ENCODE measurements at places on chromosomes 12 and 14.
A peak's percentile ranks its signal among the peaks of the same experiment; 100 is the strongest.

GRCh38 chr14:101497684-101498525 lies 63.4 kb upstream of the DIO3 start:
- DNase-seq: no peak

GRCh38 chr12:14357486-14357885 lies 8.0 kb upstream of the ATF7IP start:
- DNase-seq: no peak

- DNase-seq: no peak
Observed at GRCh38 chr12:57904426-57904825, 36.9 kb upstream of the ATP23 start.

DNA sequence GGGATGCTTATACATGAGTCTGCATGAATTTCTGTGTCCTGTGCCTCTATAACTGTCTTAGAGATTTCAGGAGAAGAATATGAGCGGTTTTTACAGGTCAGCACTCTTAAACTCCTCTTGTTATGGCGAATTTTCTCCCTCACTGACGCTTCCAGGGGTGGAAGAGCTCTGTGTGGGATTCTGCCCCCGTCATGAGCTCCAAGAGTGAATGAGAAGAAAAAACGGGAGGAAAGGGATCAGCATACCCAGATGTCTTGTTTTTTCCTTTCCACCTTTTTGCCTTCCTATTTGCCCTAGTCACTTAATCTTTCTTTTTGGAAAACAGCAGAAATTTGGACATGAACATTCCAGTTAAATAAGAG lies 651 bp downstream of the PFKM start:
- DNase-seq: no peak

DNA sequence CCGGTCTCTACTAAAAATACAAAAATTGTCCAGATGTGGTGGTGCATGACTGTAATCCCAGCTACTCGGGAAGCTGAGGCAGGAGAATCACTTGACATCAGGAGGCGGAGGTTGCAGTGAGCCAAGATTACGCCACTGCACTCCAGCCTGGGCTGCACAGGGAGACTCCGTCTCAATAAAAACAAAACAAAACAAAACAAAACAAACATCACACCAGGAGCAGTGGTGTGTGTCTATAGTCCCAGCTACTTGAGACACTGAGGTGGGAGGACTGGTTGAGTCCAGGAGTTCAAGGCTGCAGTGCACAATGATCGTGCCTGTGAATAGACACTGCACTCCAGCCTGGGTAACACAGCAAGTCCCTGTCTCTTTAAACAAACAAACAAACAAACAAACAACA lies 89.5 kb upstream of the HECTD1 start:
- DNase-seq: no peak

- DNase-seq: no peak
Observed at GRCh38 chr12:53670308-53670707, 5.6 kb downstream of the ATP5MC2 start.

GRCh38 chr14:40292664-40293063 lies 860.4 kb upstream of the FBXO33 start:
- no peak for DNase-seq

- no peak for DNase-seq
Observed at GRCh38 chr12:75672200-75672599, 160.8 kb upstream of the KRR1 start.

GRCh38 chr14:35949920-35950513 lies 123.9 kb downstream of the BRMS1L start:
- DNase-seq: no peak

DNA sequence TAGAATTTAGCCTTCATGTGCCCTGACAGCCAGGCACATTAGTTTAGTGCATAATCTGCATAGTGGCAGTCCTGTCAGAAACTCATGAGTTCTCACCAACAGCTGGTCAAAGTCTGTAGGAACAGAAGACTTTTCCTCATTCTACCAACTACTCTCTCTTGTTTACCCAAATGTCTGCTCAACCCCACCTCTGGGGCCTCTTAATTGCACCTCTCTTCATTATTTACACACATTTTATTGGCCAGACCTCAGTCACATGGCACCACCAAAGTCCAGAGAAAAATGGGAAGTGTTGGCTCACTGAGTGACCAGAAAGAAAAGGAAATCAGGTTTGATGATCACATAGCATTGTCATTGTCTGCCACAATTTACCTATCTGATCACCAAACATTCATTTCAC lies 114.6 kb upstream of the PLXNC1 start:
- no peak for DNase-seq

DNA sequence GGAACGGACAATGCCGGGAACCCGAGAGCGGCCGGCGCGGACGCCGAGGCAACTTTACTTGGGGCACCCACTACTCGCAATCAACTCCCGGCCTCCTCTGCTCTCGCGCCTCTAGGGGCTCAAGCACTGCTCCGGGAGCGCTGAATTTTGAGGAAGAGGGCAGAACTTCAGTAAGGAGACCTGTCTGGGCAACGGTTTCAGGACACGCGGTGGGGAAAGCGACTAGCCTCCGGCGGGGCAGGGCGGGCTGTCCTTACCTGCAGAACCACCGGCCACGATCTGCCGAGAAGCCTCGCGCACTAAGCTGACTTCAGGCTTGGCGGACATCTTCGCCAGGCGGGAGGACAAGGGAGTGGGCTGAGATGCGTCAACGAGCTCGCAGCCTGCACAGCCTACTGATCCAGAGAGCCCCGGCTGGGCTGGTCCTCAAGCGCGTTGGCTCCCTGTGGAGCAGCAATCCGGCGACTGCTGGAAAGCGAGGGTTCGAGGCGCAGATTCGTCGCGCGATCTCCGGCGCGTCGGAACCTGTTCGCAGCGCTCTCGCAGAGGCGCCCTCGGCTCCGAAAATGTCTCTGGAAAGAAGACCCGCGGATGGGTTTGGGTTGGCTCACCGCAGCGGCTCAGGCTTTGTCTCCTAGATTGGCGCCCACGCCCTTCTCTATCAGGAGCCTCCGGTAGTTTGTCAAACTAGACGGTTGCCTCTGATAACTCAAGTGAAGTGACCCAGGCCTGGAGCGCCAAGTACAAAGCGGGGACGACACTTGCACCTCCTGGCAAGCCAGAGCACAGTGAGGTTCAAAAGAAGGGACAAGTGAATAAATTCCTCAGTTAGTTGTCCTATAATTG lies at the start of gene SLC25A21:
TSS of gene SLC25A21 (minus strand) at position 583 of the 846 bp plus-strand sequence.
- DNase-seq: peak; percentile 37

DNA sequence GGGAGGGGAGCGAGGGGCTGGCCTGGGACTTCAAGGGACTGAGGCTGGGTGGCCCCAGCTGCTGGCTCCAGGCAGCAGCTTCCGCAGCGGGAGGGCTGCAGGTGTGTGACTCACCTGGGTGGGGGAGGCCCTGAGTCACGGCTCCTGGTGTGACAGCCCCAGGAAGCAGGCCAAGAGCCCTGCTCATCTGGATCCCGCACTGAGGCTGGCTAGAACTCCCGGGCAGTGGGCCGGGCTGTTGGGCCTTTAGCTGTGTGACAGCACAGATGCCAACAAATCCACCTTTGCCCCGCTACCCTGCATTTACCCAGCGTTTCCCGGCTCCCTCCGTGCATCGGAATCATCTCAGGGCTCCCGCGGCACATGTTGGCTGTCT lies 180.0 kb upstream of the PRMT8 start:
- no peak for DNase-seq

GRCh38 chr12:117875744-117876435 lies 92.9 kb downstream of the KSR2 start:
- no peak for DNase-seq

- DNase-seq: no peak
Observed at GRCh38 chr14:75832621-75833297, 149.0 kb downstream of the TGFB3 start.

GRCh38 chr12:96648923-96649322 lies 159.5 kb downstream of the CFAP54 start:
- no peak for DNase-seq

- DNase-seq: no peak
Observed at GRCh38 chr12:23084236-23084995, 459.4 kb downstream of the ETNK1 start.

DNA sequence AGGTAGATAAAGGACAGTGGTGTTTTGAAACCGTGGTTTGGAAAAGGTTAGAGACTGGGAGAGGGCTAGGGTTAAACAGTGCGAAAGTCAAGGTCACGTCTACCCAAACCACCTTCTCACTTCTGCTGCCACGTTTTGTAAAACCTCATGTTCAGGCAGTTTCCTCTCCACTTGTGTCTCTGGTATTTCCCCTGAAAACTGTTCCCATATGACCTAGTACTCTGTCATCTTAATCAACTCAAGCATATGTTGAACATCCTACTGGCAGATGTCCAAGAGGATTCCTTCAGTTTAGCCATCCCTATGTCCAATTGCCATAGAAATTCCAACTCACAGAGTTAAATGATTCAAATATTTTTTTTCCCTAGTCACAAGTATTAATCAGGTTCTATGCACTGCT lies 17.4 kb downstream of the CLEC4C start:
- DNase-seq: no peak

DNA sequence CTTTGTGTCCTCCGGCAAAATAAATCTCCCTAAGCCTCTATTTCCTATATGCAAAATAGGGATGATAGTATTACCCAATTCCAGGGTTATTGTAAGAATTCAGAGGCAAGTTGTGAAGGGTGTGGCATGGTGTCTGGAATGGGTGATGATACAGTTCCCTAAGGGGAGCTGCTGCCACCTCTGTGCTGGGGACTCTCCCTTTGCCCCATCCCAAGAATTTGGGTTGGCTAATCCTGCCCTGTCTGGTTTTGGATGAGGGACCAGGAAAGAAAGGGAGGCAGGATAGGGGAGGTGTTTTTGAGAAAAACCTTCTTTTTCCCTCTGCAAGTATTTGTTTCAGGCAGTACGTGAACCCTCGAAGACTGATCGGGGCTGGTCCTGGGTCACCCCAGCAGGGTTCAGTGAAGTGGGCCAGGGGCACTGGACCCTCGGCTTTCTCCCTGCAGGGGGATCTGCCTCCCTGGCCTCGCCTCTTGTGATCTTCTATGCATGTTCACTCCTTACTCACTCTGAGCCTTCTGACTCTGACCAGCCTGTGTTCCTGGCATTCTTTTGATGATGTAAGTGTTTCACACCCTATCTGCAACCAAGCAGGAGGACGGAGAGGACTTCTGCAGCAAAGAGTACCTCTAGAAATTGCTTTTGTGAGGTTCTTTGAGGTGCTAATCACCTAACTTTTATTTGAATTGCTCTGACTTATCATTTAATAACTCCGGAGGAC lies 60.8 kb downstream of the RASSF3 start:
- DNase-seq: no peak

DNA sequence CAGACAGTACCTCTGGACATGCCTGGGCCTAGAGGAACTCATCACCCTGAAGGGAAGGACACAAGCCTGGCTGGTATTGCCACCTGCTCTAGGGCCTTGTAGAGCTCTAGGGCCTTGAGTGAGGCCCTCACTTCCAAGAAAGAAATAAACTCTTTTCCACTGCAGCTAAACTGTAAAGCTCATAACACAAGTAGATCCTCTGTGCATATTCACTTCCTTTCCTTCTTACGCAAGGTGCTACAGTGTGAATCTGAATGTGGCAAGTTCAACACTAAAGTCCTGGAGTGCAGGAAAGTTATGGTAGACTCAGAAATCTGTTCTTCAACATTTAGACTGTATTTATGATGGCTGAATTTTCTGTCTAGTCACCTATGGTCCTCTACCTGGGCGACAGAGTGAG lies 14.5 kb downstream of the RNASE3 start:
- no peak for DNase-seq

DNA sequence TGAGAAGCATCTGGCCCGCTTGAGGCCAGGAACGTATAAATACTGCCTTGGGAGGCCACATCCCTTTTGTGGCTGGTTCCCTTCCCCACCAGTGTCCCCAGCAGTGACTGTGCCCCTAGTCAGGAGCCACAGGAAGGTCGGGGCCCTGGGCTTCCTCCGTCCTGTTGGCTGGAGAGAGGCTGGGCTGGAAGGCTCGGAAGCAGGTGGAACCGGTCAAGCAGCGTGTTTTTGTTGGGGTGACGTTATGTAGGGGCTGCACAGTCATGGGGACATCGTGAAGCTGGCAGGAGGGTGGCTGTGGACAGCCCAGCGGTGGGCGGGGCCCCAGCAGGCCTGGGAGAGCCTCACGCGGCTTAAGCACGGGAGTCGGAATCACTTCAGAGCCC lies 10.1 kb downstream of the XRCC3 start:
- no peak for DNase-seq

- DNase-seq: no peak
Observed at GRCh38 chr14:72256055-72256454, 323.8 kb downstream of the RGS6 start.

DNA sequence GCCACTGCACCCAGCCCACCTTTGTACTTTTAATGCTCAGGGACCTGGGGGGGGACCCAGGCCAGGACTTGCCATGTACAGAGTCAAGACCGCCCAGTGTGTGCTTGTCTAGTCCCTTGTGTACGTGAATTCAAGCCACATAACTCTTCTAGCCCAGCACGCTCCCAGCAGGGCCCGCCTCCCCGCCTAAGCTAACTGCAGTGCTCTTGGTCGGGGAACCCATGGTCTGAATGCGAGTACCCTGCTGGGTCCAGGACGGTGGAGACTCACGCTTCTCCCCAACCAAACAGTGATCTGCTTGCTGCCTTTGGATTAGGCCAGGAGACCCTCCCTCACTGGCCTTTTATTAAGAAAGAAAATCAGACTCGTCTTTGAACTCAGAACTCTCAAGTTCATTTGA lies 23.3 kb downstream of the CD9 start:
- no peak for DNase-seq

GRCh38 chr12:13181375-13182070 lies 15.0 kb upstream of the EMP1 start:
- no peak for DNase-seq

GRCh38 chr14:32201816-32202490 lies at the start of gene RNU6-7:
Gene RNU6-7, plus strand, starts transcription at chr14:32202045.
- peak; percentile 64 for DNase-seq

DNA sequence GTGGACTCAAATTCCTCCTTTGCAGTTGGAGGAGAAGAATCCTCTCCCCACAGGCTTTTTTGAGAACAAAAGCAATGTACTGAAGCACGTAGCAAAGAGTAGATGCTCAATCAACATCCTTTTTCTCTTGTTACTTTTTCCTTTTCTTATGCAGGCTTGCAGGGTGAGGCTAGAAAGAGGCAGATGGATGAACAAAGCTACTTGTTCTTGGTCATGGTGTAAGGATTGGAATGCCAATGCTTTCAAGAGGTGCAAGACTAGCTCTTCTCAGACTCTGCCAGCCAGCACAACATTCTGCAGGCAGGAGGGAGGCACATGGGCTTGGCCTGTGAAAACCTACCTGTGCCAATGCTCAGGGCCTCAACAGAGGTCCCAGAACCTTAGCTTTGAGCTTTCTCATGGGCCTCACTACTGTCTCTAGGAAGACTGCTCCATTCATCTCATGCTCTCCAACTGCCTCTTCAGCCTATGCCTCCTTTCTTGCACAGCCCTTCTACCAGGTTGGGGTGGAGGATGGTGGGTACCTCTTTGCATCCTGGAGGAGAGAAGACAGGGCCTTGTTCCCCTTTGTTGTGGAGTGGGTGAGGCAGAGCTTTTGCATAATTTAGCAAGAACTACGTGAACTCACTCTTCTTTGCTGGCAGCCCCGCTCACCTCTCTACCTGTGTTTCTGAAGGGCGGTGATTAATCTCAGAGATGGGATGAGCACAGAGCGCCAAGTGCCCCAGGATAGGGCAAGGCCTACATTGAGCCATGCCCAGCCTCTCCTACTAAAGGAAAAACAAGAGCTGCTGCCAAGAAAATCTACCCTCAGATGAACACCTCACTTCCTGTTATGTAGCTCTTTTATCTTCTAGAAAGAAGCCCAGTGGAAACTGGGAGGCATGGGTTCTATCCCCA lies 1119.7 kb downstream of the VRK1 start:
- no peak for DNase-seq

- peak; percentile 80 for DNase-seq
Observed at GRCh38 chr12:128387811-128388422, 120.9 kb downstream of the TMEM132C start.

- DNase-seq: no peak
Observed at GRCh38 chr12:46609273-46609623, 216.5 kb downstream of the SLC38A4 start.
